Endothelial cell of umbilical vein (primary cell): ENCODE measurements at places on chromosomes 7 and 10.

DNA sequence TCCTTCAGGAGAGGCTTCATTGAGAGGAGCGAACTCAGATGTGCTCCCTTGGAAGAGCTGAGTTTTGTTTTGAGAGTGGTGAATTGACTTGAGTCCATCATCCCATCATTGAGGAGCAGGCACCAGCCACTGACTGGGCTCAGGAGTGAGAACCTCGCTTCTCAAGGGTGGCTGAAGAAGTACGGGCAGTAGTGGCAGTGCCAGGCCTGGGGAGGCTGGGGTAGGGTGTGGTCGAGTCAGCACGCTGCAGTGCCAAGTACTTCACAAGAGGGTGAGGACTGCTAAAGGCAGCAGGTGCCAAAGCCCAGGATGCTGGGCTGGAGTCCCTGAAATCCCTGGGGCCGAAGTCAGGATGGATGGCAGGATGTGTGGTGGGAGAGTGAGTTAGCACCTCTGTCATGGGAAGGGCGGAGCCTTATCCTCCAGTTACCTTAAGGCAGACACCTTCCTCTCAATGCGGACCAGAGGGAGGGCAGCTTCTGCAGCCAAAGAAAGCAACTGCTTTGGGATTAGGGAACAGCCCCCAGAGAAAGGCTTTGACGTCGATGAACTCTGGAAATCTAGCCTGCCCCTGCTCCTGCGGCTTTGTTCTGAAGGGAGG is 210.3 kb downstream of the CAMK1D start:
- no peak for DNase-seq

DNA sequence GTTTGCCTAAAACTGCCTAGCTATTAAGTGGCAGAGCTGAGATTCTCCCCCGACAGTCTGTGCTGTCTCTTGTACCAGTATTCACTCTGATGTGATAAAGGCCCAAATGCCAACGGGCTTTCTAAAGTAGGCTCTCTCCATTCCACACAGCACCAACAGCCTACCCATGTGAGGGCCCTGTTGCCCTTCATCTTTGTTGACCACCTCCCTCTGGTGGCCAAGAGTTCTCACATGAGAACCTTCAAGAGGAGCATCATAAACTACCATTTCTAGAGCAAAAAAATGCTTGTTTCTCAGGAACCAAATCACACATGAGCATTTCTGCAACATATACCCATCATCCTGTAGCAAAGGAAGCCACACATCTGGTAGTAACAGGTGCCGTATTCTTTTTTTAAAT is 185.8 kb downstream of the GRM8 start:
- no peak for DNase-seq

DNA sequence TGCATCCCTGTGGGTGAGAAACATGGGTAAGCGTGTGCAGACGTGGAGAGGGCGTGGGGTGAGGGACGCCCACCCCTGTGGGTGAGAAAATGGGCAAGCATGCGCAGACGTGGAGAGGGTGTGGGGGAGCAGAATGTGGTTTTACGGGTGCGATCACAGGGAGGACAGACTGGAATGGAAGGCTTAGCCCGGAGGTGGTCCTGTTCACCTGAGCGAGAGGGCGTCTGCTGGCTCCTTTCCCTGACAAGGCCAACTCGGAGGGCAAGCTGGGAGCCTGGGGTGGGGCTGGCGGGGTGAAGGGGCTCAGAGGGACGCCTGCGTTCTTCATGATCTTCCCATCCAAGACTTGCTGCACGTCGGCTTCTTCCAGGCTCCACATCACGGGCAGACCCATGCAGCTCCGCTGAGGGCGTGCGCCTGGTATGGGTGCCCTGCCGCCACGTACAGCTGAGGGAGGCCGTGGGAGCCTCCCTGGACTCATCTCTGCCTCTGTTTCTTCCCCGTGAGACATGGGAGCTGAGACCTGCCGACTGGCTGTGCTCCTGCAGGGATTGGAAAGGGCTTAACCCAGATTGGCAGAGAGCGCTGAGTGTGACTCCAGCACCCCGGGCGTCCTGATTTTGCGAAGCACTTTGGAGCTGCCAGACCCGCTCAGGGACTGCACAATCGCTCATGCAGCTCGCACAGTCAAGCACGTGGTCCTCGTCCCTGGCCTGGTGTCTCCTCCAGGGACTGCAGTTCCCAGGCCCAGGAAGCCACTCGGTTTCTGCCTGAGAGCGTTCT is 74.3 kb upstream of the SHH start:
- DNase-seq = no peak

DNA sequence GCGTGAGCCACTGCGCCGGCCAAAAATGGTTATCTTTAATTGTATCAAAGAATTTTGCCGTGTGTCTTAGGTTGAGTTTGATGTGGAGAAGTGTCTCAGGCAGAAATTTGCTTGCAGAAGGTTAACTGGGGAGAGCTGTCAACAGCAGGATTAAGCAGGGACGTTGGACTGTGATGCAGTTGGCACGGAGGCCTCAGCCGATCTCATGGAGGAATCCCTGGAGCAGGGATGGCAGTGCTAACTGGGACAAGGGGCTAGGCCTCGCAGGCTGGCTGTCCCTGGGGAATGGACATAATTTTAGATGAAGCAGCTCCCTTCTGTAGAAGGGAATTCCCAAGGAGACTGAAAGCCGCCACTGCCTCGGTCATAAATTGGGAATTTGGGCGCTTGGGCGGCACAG is 12.3 kb upstream of the KIF5B start:
- no peak for DNase-seq

DNA sequence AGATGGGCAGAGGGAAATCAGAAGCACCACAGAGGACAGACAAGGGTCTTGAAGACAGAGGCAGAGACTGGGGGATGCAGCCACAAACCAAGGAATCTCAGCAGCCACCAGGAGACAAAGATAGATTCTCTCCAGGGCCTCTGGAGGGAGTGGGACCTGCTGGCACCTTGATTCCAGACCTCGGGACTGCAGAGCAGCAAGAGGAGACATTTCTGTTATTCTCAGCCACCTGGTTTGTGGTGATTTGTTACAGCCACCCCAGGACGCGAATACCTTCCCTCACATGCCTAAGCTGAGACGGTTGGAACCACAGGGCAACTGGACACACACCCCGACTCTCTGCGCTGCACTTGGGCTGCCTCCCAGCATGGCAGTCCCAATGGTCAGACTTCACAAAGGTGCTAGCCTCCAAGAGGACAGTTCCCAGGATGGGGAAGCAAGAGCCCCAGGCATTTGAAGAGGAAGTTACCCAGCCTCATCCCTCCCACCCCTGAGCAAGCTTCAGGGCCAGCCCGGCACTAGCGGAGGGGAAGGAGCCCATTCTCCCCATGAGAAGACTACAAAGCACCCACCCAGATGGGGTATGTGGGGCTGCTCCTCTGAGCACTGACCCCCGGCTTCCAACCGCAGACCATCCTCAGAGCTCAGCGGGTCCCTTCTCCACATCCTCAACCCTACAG is 104.6 kb upstream of the INSIG1 start:
- no peak for DNase-seq

- DNase-seq = no peak
These were observed 21.8 kb upstream of the SEMA3C start for GRCh38 chr7:80940539-80941207.

GRCh38 chr7:130037703-130038102 is 13.5 kb downstream of the ZC3HC1 start:
- no peak for DNase-seq

DNA sequence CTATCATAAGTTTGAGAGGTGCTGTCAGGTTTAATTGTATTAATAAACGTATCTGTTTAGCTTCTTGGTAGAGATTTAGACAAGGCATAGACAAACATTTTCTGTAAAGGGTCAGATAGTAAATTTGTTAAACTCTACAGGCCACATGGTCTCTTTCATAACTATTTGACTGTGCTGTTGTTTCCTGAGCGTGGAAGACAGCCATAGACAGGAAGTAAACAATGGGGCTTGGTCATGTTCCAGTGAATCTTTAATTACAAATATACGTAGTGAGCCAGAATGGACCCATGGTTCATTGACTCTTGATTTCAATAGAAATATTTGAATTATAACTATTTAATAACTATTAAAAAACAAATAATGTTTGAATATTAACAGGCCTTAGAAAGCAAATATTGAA is 451.1 kb downstream of the SH2D4B start:
- DNase-seq = no peak

DNA sequence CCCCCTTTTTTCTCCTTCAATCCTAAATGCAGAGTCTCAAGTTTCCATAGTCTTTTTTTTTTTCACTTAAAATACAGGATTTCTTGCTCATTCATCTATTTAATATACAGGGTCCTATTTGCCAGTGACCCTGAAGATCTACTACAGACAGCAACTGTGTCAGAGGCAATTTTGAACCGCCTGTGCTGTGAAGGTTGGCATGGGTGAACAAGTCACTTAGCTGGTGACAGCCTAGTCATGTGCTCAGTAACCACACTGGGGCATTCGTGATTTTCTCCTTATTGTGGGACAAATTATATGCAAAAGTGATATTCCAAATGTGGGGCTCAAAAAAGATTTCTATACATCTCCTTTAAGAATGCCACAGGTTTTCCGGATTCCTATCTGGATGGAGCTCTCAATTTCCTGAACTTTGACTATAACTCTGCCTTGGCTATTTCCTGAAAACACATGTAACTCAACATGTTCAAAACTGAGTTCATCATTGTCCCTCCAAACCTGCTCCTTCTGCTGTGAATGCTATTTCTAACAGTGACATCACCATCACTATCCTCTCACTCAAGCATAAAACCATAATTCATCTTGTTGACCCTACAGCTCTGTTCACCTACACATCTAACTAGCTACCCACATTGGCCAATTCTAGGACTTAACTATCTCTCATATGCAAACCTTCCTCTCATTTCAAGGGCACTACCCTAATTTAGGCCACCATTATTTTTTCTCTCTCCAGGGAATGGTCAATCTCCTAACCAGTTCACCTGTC is 36.7 kb downstream of the CDK6 start:
- no peak for DNase-seq

DNA sequence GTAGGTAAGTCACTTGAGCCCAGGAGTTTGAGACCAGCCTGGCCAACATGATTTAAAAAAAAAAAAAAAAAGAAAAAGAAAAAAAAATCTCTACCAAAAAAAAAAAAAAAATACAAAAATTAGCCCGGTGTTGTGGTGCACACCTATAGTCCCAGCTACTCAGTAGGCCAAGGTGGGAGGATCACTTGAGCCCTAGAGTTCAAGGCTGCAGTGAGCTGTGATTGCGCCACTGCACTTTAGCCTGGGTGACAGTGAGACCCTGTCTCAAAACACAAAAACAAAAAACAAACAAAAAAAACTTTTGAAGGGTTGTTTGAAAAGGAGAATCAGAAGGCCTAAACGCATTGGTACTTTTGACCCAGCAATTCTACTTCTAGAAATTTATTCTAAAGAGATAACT is 13.7 kb downstream of the TLL2 start:
- no peak for DNase-seq

DNA sequence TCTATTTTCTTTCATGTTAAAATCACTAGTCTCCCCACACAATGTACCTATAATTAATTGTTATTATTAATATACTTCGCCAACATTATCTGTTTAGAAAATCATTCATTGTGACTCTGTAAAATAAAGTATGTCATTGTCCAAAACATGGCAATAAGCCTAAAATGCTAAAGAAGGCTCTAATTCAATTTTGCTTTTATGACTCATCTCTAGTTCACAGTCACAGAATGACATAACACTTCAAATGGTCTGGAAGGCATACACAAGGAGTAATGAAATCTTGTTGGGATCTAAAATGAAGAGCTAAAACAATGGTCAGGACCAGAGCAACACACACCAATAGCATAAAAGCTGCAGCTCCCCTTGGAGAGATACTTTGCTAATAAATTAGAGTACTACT is 505.8 kb downstream of the GPAM start:
- no peak for DNase-seq
